Activated CD8-positive, alpha-beta memory T cell treated with anti-CD3 and anti-CD28 coated beads for 4 hours (primary cell): ENCODE measurements at places on chromosomes 6 and 20.

DNA sequence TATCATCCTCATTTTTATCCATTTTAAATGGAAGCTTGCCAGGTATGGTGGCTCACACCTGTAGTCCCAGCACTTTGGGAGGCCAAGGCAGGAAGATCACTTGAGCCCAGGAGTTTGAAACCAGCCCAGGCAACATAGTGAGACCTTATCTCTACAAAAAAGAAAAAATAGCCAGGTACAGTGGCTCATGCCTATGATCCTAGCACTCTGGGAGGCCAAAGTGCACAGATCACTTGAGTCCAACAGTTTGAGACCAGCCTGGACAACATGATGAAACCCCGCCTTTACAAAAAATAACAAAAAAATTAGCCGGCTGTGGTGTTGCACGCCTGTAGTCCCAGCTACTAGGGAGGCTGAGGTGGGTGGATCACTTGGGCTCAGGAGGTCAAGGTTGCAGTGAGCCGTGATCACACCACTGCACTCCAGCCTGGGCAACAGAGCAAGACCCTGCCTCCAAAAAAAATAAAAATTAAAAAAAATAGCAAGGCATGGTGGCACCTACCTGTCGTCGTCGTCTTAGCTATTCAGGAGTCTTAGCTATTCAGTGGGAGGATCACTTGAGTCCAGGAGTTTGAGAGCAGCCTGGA is 89.0 kb downstream of the TCP11 start:
- no peak for DNase-seq

GRCh38 chr20:59988141-59988540 is 29.9 kb downstream of the CDH26 start:
- DNase-seq = no peak

GRCh38 chr6:53616450-53617357 is 48.9 kb downstream of the KLHL31 start:
- no peak for DNase-seq

DNA sequence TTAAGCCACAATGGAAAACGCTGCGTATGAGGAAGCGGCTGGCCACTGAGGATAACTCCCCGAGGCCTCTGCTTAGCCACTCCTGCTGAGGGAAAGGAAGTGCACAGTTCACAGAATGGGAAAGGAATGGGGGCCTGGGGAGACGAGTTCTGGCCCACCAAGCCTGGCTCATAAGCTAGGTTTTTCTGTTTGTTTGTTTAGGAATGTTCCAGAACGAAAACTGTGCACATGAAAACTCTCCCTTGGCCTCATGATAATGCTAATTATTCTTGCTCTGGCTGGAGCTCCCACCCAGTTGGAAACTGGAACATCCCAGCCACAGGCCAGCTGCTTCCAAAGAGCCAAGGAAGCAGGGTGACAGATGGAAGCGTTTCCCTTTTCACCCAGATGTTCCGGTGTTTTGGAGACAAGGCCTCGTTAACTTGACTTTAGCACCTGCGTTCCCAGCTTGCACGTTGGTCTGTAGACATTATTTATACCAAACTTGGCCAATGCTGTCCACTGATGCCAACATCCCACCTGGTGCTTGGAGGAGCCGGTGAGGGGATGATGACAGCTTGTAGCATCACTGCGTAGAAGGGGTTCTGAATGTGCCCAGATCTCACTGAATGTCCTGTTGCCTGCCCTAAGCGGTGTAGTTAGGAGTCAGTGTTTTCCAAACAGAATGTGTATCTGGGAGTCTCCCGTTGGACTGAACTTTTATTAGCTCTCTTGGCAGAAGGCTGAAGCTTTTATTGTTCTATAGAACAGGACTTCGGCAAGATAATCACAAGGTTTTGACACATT is 34.5 kb downstream of the APCDD1L start:
- DNase-seq = no peak
